ENCODE measurements at places on chromosomes 1 and 21. TPM values are rescaled to one million over a fixed set of nuclear protein-coding genes. Genes with fewer than 3 reads are reported as not detected.

- no peak for DNase-seq
Observed at GRCh38 chr1:94107141-94107540, 13.8 kb downstream of the ABCA4 start.

DNA sequence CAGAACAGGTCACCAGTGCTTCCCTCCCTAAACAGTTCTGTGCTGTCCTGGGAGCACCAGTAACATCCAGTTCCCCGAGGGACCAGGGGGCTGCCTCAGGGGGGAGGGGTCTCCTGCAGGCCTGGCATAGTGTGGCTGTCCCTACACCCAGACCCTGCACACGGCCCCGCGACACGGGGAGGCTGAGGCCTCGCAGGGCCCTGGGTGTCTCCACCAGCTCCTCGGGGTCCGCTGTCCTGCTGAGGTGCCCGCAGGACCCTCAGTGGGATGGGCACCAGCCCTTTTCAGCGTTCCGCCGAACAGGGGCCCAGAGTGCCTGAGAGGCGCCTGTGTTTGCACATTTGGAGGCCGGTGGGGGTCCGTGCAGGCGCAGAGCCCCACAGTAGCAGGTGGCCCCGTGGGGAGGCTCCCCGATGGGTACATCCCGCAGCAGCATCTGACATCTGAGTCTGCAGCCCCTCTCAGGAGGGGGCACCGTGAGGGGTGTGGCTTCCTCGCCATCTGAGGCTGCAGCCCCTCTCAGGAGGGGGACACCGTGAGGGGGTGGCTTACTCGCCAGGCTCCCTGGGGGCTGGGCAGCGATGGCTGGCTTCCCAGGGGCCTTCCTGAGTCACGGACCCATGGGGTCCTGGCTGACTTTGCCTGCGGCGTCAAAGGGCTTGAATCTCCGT is 18.5 kb upstream of the C1orf159 start:
- no peak for DNase-seq

DNA sequence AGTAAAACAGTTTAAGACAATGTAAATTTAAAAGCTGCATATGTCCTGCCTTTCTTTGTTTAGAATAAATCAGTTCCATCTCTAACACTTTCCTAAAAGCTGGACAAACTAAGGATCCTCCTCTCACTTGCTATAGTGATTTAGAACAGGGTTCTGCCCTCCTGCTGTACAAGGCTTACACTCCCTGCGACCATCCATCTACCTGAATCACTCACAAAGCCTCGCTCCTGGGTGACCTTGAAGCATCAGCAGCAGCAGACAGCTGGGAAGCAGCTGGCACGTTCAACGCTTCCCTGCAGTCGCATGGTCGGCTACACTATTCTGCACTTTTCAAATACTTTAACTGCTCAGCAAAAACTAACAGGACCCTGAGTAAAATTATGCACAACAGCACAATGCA is 128.0 kb downstream of the NTPCR start:
- DNase-seq = no peak

DNA sequence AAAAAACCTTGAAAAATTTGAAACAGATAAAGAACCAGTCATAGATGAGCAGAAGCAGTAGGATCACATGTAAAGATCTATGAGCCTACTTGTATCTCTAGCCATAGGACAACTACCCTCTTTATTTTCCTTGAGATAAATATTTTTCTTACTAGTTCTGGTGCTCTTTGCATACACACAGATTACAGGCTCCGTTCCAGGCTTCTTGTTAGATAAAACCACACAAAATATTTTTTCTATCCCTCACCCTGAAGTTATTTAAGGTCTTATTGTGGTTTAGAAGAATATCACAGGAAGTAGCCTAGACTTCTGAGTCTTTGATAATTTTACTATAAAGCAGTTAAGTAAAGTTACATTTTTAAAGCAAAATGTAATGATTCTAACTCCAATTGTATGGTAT is 512.2 kb downstream of the NEGR1 start:
- DNase-seq = no peak

DNA sequence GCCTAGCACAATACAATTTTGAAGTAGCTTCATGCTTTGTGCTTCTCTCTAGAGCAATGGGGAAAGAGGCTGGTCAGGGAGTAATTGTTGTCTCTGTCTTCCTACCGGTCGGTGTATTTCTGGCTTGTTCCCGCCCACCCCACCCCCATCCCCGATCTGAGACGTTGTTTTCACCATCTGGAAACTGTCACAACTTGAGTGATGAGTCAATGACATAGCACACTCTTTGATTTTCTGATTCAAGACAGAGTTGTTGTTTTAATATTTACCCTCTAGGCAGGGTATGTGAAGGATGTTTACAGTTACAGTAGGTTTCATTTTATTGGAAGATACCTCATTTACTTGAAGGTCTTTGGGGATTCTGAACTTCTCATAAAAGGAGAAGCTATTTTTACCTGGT is 7.0 kb downstream of the IL12RB2 start:
- DNase-seq = peak; percentile 38

DNA sequence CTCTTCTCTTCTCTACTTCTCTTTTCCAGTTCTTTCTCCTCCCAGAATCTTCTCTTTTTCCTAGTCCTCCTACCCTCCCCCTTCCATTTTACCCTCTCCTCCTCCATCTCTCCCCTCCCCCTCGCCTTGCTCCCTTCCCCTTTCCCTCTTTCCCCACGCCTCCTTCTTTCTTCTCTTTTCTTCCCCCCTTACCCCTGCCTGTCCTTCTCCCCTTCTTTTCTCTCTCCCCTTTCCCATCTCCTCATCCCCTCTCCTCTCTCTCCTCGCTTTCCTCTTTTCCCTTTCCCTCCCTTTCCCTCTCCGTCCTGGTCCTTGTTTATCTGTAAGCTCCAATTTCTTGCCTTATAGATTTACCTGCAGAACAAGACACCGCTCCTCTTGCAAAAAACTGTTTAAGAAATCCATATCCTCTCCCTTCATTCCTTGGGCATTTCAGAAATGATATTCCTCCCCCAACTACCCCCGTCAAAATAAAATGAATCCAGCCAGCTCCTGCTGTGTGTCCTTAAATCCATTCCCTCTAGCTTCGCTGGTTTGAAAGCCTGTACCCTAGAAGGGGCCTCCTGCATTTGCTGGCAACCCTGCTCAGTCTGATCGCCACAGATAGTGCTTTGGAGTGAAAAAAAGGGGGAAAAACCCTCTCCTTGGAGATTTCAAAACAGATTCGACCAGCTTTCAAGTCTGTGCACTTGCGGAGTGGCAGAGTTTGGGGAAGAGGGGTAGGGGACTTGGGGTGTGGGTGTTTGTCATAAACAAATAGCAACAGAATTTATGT is 89.4 kb downstream of the PAPPA2 start:
- DNase-seq = no peak

DNA sequence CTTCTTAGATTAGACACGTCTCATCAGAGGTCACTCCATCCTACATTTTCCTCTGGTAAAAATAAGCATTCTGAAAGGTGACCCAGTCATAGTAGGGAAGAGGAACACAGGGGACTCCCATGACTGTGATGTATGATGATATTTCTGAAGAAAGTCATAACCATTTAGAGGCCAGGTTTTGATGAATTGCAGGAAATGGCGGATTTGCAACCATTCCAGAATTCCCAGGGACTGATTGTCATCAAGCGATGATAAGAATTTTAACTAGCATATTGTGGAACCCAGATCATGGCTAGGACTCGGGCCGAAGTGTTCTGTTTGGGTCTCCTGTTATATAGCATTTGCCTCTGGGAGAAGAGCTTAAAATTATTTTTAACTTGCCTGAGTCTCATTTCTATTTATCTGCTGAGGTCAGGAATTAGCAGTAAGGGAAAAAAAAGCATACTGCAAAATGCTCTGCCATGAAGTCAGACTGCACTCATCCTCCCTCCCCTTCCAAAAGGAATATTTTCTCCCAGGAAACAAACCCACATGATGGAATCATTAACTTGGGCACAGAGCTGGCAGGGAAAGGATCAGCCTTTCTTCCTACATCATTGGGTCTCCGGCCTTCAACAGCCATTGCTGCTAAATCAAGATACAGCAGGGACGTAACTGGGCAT is 286.7 kb downstream of the HLX start:
- DNase-seq = no peak

DNA sequence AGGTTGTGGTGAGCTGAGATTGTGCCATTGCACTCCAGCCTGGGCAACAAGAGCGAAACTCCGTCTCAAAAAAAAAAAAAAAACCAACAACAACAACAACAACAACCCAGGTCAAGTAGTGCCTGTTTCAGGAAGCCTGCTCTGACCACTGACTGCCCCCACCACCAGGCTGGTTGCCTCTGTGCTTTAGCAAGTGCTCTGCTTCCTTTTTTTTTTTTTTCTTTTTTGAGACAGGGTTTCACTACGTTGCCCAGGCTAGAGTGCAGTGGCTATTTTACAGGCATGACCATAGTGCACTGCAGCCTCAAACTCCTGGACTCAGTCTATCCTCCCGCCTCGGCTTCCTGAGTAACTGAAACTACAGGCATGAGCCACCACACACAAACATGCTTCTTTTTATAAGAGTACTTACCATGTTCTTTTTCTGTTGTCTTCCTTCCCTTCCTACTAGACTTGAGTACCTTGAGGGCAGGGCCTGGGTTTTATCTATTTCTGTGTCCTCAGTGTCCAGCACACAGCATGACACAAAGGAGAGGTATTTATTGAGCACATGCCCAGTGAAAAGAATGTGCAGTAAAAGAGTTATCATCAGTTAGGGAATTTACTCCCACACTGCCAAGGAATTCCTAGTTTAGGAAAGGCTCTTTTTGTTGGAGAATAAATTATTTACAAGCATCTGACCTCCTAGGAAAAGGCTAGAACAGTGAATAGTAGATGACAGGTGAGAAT is 9.9 kb upstream of the COA7 start:
- DNase-seq = no peak

DNA sequence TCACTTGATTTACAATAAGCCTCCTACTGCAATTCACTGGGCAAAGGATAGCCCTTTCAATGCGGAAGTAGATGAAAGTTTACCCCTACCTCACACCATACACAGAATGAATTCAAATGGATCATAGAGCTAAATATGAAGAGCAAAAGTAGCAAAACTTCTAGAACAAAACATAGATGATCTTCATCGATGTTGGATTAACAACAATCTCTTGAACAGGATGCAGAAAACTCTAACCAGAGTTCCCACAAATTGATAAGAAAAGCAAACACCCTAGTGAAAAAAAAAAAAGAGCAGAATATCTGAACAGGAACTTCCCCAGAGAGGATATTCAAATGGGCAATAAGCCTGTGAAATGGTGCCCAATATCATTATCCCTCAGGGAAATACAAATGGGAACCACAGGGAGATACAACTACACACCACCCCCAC is 1.9 kb upstream of the UBASH3A start:
- DNase-seq = no peak

DNA sequence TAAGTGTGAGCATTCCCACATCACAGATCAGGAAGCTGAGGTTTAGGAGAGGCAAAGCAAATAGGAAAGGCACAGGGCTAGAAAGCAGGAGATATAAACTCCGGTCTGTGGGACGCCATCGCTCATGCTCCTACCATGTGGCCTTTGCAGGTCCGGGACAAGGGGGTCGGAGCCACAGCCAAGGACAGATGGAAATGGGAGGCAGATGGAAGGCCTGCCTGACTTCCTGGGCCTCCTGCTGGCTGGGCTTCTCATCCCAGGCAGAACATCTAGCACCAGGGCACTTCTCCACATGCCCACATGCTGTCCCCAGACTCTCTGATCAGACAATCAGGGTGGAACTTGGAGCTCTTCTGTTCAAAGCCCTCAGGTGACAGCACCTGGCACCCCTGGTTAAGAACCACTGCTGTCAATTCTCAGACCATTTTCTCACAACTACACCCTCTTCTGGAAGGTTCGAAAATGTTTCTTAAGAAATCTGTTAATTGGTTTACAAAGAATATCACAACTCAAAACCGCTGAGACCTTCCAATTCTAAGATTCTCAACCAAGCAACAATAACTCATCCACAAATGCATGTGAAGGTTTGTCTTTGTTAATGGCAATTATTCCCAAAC is 173.3 kb upstream of the EDN2 start:
- DNase-seq = peak; percentile 14

- DNase-seq = no peak
Observed at GRCh38 chr1:53344921-53345838, 17.3 kb upstream of the LRP8 start.

Gene CRNN
- total RNA-seq = not detected
